WERI-Rb-1 (cell line): ENCODE measurements at places on chromosomes 5 and 9.

- no peak for DNase-seq
These were observed 11.8 kb downstream of the SPARC start for GRCh38 chr5:151674626-151675610.

GRCh38 chr5:33931136-33931535 lies 5.0 kb upstream of the RXFP3 start:
- no peak for DNase-seq

DNA sequence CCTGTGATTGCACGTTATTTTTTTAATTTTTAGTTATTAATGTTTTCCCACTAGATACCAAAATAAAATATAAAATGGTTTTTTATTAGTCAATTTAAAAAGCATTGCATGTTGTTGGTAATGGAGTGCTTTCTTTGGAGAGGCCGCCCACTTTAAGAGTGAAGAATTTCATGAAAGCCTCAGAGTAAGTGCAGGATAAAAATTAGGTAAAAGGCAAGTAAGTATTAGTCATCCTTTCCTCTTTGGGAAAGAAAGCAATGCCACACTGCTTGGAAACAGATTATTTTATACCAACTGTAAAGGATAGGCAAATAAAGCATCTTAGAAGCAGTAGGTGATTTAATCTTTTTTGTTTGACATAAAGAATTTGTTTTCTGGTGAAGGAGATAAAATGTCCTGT lies 62.9 kb downstream of the HSD17B4 start:
- DNase-seq: no peak

GRCh38 chr9:131370638-131371037 lies 23.2 kb upstream of the PRRC2B start:
- DNase-seq: no peak

GRCh38 chr5:148968311-148968710 lies 94.6 kb downstream of the SH3TC2 start:
- DNase-seq: no peak

DNA sequence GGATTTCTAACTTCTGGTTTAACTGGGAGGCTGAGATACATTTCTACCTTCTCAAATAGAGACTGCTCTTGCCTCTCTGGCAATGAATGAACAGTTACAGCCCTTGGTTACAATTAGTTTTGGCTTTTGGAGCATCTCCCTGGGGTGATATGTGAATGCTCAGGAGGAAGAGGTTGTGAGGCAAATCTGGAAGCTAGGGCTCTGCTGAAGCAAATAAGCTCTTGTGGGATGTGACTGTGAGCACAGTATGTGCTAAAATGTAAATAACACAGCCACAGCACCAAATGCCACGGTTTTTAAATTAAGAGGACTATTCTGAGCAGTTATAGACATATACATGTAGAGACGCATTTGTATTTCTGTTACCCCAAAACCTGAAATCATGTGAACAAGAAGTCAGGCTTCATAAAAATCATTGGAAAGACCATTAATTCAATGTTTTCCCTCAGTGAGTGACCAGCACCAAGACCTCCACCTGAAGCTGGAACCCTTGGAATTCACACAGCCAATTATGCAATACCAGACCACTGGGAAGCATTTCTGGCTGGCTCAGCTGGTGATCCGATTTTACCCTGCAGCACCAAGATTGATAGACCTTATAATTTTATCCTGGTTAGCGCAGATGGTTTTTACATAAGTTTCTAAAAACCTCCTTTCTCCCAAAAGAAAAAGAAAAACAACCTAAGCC lies 3.0 kb upstream of the SLC44A1 start:
- no peak for DNase-seq

DNA sequence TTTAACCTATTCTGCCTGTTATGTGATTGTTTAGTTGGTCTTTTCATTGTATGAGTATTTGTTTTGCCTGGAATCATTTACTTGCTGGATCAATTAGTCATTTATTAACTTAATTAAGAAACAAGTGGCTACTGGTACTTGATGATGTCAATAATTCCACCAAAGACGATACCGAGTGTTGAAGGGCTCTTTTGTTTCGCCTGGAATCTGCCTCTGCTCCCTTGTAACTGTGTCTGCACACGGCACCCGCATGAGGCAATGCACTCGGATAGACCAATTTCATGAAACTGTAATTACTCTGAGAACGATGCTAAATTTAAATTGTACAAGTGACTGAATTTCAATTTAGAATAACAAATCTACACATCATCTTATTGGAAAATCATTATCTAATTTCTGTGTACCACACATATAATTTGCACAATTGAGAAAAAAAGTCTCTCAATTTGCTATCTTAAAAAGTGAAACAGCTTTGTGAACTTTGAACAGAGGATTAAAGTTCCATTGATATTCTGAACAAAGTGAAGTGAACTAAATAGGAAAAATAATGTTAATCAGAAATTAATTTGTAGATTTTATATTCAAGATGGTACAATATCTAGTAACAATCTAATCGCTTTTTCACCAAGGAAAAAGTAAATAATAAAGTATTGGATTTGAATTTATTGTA lies 143.2 kb downstream of the CTNND2 start:
- no peak for DNase-seq
